NCI-H1436 treated with DMSO at 0.1 percent for 48 hours (cell line): ENCODE measurements at places on chromosomes 11 and 22.
A peak's percentile ranks its signal among the peaks of the same experiment; 100 is the strongest.

DNA sequence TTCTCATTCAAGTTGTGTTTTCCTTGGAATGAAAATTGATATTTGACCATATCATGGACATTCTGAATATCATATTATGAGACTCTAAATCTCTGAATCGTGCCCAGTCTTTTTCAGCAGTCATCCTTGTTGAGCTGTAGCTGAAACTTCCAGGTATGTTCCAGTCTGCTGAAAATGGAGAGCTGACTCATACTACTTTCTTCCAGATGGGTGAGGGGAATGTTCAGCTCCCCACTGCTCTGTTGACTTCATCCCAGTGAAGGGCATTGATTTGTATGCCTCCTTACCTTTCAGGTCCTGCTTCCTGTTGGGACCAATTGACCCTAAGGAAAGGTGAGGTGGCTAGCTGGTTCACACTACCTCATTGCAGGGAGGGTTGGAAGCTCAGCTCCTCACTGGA, 3.5 kb downstream of the OR5P2 start:
- no peak for DNase-seq

DNA sequence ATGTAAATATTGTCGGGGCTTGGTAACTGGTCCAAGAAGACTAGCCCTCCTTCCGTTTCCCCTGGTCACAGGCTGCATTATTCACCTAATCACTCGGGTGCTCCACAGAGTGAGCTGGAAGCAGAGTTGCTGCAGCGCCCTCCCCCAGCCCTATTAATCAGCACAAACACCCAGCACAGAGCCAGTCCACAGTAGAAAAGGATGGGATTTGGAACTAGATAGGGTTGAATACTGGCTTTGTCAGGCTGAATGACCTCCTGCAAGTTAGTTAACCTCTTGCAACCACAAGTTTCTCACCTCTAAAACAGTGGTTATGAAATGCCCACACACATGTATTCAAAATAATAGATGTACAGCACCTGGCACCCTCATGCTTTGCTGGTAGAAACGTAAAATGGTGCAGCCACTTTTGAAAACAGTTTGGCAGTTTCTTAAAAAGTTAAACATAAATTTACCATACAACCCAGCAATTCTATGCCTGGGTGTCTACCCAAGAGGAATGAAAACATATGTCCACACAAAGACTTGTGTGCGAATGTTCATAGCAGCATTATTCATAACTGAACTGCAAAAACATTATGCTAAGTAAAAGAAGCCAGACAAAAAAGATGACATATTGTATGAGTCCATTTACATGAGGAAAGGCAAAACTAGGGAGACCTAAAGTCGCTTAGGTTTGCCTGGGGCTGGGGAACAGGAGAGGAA, 31.7 kb upstream of the APLP2 start:
- DNase-seq, result no peak

DNA sequence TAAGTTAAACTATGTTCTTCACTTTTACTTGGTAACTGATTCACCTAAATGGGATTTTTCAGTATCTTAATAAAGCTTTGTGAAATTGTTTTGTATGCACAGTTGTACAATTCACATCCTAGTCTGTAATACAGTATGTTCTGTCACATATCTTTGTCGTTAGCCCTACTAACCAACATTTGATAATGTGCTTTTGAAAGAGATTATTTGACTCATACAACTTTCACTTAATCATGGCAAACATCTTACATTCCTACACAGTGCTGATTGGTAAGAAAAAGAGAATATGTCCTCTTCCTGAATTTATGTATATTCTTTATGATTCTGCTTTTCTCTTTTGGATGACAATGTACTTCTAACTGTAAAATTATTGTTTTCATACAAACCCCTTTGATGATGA, 234.5 kb downstream of the METTL15 start:
- DNase-seq, result no peak

DNA sequence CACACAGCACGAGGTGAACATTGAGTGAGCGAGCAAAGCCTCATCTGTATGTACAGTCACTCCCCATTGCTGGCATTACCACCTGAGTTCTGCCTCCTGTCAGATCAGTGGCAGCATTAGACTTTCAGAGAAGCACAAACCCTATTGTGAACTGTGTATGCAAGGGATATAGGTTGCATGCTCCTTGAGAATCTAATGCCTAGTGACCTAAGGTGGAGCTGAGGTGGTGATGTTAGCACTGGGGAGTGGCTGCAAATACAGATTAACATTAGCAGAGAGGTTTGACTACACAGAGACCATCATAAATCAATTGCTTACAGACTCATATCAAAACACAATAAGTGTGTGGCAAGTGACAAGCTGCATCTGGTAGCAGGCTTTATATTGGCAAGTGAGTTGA, 262.5 kb upstream of the ANO5 start:
- DNase-seq, result no peak

GRCh38 chr11:19987331-19987801, 172.9 kb downstream of the DBX1 start:
- DNase-seq, result no peak

GRCh38 chr11:102361086-102362031, 14.3 kb downstream of the BIRC2 start:
- no peak for DNase-seq

DNA sequence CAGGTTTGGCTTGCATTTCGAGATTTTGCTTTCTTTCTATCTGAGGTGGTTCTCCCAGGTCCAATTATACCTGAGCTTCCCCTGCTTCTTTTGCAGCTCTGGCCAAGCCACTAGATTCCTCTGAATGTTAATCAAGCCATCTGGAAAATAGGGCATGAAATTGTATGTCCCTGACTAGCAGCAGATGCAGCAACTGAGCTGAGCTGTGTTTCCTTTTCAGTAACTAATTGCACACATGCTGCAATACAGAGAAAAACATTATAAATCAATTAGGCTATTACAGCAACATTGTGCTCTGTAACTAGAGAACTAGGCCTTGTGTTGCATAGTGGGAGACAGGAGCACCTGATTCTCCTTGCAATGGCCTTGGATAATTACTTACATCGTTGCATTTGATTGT, 408.3 kb downstream of the ETS1 start:
- DNase-seq, result peak; percentile 86

DNA sequence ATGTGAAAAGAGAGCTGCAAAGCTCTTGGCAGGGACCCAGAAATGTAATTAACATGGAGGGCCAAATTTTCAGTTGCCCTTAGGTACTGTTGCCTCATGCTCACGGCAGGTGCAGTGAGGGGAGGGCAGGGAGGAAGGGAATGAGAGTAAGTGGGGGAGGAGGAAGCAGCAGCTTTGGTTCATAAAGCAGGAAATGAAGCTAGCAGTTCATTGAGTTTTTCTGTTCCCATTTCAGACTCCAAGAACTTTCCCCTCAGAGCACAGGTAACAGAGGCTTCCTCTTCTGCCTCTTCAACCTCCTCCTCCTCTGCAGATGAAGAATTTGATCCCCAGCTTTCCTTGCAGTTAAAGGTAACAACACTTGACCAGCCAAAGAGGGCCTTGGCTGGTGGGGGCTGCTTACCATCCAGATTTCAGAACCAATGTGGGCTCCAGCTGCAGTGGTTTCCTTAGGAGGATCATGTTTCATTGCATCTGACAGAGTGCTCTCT, 57.9 kb upstream of the PARVA start:
- DNase-seq, result peak; percentile 93
